Muscle of back (tissue), 13 donors: ENCODE measurements at places on chromosomes 7 and 10.

GRCh38 chr7:72023926-72024325 is 388.2 kb downstream of the CALN1 start:
- no peak for DNase-seq

DNA sequence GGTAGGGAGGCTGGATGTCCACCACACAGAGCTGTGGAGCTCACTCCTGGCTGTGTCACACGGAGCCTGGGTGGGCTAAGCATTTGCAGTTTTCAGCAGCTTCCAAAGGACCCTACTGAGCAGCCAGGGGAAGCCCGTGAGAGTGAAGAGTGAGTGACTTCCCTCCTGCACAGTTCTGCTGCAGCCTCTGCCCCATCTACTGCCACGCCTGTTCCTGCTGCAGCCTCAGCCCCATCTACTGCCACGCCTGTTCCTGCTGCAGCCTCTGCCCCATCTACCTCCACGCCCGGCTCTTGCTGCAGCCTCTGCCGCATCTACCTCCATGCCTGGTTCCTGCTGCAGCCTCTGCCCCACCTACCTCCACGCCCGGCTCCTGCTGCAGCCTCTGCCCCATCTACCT is 12.2 kb downstream of the ADAM8 start:
- no peak for DNase-seq

DNA sequence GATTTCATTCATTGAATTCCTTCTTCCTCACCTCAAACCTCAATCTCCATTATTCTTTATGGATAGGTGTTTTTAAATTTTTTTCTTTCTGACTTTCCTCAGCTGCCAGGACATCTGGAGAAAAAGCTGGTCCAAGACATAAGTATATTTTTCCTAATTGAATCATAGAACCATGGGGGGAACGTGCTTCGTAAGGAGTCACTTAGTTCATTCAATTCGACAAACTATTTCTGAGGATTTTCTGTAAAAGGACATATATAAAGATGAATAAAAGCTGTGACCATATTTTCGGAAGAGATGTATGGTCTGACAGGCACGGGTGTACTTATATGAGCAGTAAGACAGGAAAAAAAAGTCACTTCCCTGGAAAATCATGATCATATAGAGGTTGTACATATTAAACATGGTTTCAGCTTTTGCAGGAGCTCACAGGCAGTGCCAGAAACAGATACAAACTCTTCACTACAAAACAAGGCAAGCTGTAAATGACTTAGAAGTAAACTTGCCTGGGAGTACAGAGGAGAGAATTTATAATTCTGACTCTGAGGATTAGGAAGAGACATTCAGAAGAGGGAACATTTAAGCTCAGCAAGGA is 88.2 kb upstream of the EGR2 start:
- DNase-seq: peak; percentile 47

GRCh38 chr10:54710918-54711317 is 90.1 kb downstream of the PCDH15 start:
- DNase-seq: no peak

- DNase-seq: no peak
Measured at GRCh38 chr10:104099941-104100340, 14.3 kb upstream of the COL17A1 start.
